ENCODE measurements at places on chromosomes 6 and 20.

GRCh38 chr6:46059608-46060007 is 43.9 kb upstream of the CLIC5 start:
- DNase-seq, result no peak

- DNase-seq, result no peak
These were observed 31.2 kb downstream of the SAMHD1 start for GRCh38 chr20:36920334-36920730.

DNA sequence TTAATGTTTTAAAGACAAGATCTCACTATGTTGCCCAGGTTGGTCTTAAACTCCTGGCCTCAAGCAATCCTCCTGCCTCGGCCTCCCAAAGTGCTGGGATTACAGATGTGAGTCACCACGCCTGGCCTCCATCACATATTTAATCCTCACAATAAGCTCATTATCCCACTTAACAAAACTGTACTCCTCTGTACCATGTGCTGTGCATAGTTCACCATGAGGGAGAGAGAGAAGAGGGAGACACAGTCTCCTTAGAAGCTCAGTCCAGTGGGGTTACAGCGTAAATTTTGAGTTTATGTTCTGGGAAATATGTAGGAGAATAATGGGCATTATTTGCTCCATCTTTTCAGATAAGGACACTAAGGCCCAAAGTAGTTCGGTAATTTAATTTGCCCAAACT is 7.9 kb upstream of the CPNE5 start:
- no peak for DNase-seq

DNA sequence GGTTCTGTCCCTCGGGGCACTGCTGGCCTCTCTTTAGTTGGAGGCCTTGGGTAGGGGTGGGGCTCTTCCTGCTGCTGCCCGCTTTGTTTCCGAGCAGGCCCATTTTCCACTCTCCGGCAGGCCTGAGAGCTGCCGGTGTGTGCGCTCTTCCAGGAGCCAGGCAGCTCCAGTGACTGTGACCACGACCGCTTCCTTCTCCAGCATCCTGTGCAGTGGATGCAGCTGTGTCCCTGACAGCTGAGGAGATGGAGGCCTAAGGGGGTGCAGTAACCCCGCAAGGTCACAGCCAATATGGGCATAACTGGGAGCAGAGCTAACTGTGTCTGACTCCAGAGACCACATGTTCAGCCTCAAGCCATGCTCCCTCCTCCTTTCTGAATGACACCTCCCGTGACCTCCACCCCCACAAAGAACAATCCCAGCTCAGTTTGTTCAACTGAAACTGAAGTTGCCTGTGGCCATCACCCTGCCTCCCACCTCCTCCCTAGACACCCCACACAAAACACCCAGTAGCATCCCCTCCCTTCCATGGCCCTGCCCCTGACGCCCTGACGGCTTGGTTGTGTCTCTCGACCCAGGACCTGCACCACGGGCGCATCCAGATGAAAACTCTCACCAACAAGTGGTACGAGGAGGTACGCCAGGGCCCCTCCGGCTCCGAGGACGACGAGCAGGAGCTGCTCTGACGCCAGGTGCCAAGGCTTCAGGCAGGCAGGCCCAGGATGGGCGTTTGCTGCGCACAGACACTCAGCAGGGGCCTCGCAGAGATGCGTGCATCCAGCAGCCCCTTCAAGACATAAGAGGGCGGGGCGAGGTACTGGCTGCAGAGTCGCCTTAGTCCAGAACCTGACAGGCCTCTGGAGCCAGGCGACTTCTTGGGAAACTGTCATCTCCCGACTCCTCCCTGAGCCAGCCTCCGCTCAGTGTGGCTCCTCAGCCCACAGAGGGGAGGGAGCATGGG is 27.8 kb downstream of the SPATA2 start:
- DNase-seq, result no peak

- DNase-seq, result no peak
These were observed 66.9 kb downstream of the CARMIL1 start for GRCh38 chr6:25346064-25346463.

DNA sequence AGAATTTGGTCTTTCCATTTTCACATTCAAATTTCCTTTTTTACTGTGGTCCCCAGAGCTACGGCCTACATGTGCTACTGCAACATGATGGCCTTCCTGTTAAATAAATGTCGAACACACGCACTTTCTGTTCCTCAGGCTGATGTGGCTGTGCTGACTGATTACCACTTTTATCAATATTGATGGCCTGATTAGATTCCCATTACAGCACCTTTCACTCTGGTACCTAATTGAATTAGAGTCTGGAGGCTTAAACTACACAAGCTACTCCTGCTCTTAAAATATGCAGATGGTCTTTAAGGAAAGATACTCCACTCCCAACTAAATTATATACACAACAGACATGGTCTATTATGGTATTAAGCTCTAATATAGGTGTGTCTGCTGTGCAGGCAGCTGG is 301.6 kb downstream of the FRK start:
- no peak for DNase-seq

DNA sequence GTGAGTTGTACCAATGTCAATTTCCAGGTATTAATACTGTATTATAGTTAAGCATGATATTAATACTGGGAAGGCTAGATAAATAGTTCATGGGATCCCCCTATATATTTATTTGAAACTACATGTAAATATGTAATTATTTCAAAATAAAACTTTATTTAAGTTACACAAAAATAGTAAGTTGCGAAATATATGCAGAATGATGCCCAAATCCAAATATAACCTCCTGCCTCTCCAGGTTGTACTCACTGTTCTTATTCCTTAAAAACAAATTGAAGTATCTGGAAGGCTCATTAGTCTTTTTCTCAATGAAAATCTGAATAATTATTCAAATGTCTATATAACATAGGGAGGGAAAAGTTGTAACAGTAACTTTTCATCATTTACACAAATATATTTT is 161.9 kb upstream of the DEFB112 start:
- no peak for DNase-seq

GRCh38 chr6:13467216-13467600 is 20.2 kb downstream of the GFOD1 start:
- no peak for DNase-seq

GRCh38 chr6:126701676-126702560 is 362.0 kb downstream of the CENPW start:
- DNase-seq, result no peak

GRCh38 chr6:46677314-46677654 is 10.4 kb upstream of the TDRD6 start:
- no peak for DNase-seq

DNA sequence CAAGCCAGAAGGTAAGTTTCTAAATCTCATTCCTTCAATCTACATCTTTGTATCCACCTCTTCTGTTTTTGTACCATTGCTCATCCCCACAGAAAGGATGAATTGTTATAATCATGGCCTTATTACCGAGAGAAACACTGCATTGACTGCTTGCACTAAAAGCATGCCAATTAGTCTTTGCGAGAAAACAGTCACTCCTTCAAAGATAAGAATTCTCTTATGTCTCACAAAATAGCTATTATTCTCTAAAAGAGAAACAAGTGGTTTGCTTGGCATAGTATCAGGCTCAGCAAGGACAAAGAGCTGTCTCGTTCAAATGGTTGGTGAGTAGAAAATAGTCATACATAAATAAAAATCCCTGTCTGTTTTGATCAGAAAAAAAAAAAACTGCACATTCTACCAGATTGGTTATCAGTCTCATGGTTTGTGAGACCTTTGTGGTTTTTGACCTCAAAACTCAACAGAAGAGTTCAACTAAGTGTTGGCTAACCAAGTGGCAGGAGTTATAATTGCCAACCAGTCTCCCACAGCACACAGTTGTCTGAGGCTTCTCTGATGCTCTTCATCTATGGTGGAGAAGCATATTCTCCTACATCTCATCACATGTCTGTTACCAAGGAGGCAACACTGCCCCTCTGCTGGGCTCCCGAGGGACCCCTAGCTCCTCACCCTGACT is 35.1 kb upstream of the ARMH2 start:
- no peak for DNase-seq

- DNase-seq, result no peak
These were observed 6.0 kb downstream of the STX11 start for GRCh38 chr6:144156338-144156737.

DNA sequence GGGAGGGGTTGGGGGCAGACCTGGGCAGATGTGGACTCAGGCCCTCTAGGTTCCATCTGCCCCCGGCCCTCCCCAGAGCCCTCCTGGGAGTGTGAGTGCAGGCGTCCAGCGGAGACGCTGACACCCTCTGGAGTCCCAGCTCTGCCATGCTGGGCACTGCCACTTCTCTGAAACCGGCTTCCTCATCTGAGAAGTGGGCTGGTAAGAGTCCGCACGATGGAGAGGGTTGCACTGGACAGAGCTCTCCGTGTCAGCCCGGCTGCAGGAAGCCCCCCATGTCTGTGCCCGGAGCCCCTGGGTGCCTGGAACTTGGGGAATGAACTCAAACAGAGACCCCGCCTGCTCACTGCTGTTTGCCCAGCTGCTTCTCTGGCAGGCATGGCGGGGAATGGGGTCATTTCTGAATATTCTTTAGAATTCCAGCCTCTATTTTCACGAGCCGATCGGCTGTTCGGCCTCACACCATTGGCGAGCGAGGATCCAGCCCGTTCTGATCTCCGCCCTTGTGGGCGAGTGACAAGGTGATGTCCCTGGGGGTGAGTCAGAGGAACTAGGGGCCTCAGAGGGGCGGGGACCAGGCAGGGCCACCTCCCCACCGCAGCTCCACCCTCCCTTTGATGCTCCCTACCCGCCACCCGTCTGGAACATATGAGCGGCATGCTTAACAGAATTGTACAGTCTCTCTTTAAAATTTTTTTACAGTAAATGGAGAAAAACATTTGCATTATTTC is 47.8 kb upstream of the GATA5 start:
- peak; percentile 45 for DNase-seq

DNA sequence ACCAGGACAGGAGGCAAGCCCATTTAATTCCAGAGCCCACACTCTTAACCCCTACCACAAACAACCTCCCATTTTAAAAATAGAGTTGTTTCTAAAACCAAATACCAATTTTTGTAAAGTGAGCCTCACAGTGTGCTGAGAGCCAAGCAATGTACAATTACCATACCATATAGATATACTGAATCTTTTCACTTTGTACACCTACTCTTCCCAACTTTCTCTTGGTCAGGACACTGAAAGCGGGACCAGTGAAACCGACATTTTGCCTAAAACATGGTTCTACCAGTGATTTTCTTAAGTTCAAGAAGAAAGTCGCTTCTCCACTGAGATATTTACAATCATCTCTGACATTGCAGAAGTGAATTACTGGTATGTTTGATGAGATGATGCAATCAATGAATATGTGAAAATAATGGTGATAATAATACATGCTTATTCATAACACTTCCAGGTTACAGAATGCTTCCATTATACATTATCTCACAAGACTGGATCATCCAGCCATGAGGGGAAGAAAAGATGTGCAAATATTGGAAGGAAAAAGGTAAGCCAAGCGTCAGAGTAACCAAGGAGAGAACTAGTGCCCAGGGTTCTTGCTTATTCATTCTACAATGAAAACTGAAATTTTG is 74.1 kb downstream of the HIVEP2 start:
- no peak for DNase-seq

DNA sequence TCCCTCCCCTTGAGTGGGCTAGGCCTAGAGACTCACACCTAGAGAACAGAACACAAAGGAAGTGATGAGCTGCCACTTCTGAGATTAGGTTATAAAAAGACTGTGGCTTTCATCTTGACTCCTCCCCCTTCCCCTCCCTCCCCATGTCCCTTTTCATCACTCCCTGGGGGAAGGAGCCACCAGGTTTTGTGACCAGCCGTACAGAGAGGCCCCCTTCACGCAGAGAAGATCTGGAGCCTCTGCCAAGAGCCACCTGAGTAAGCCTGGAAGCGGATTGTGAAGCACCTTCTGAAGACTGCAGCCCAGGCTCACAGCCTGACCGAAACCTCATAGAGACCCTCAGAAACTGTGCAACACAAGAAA is 118.4 kb upstream of the NXT1 start:
- no peak for DNase-seq

DNA sequence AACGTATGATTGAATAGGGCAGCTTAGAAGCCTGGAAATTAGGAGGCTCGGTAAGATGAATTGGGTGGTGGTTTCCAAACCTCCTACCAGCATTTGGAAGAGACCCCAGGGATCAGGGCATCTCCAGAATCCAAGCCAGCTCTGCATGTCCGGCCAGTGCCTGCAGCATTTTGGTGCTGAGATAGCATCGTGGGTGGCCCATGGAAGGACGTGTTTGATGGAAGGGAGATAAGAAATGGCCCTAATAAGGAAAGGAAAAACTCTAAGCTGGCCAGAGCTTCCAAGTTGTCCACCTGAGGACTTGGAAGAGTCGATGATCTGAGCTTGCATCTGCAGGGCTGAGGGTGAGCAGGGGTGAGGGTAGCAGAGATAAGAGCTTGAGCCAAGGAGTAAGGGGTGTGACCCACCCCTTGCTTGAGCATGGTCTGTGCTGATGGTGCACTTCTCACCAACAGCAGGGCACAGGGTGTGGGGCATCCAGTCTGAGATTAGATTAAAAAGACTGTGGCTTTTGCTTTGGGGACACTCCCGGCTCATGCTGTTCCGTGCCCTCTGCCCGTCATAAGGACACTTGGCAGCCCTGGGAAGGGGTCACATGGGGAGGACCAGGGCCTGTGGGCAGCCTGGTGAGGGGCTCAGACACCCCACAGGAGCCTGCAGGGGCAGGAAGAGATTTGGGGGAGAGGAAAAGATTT is 213.2 kb downstream of the ERMARD start:
- DNase-seq, result no peak

- DNase-seq, result no peak
These were observed 119.1 kb upstream of the SLC2A12 start for GRCh38 chr6:134171517-134171916.

- no peak for DNase-seq
These were observed 480.8 kb upstream of the IMPG1 start for GRCh38 chr6:76553256-76553655.

DNA sequence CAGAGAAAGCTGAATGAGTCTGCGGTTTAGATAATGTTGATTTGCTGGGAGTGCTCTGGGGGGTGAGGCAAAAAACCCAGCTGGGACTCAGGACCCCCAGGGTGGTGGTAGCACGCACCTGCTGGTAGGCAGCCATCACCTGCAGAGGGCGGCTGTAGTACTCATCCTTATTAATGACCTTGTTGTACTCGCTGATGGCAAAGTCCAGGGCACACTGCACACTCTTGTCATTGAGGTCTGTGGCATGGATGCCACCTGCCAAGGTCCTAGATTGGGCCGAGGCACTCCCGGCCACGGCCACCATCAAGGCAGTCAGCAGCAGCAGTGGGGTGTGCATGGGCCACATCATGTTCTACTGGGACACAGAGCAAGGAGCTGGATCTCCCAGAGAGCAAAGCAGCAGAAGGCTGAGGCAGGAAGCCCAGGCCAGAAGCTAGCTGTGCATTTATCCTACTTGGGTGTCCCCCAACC is at the start of gene CST5:
Gene CST5 (minus strand): TSS at position 421 of the 471 bp plus-strand sequence. CDS start 72 bp downstream, at position 349.
- DNase-seq, result no peak

GRCh38 chr20:13995841-13996240 is 525 bp downstream of the MACROD2 start:
- peak; percentile 8 for DNase-seq

- DNase-seq, result no peak
These were observed 610.4 kb downstream of the RFPL4B start for GRCh38 chr6:112957536-112957916.

DNA sequence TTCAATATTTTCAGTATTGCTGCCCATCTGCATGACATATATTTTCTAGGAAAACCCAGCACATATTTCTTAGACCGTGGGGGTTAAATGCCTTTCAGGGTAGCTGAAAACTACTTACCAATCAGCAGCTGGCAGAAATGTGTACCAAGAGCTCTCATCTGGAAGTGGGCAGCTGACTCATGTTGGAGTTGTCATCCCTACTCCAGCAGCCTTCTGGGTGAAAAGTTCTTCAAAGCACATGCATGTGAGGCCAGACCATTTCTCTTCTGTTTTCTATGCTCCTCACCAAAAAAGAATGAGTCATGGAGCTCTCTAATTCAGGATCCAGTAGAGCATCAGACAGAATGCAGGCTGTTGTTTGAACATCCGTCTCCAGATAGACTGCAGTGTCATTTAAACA is 135.5 kb downstream of the PAX1 start:
- DNase-seq, result no peak

Measured in B cell (primary cell).